LoVo (cell line): ENCODE measurements at places on chromosomes 16 and 17.

GRCh38 chr16:80940069-80940856 lies 66.4 kb downstream of the CMC2 start:
- no peak for DNase-seq

- DNase-seq, result peak; percentile 65
Measured at GRCh38 chr16:68737730-68738629, 888 bp downstream of the CDH1 start.

- no peak for DNase-seq
Measured at GRCh38 chr17:43353393-43353792, 45.4 kb upstream of the ARL4D start.

DNA sequence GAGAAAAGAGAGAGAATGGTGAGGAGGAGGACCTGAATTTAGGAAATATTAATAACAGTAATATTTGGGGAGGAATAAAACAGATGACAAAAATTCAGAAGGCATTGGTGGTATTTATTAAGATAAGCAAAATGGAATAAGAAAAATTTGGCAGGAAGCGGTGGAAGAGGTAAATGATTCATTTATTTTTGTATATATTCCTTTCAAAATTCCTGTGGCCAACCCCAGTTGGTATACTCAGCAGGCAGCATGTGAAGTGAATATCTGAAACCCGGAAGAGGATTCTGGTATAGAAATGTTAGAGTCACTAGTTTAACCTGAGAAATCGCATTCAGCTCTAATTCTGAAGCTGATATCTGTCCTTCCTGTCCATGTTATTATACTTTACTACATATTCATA lies 792.0 kb downstream of the KCNJ2 start:
- DNase-seq, result no peak

DNA sequence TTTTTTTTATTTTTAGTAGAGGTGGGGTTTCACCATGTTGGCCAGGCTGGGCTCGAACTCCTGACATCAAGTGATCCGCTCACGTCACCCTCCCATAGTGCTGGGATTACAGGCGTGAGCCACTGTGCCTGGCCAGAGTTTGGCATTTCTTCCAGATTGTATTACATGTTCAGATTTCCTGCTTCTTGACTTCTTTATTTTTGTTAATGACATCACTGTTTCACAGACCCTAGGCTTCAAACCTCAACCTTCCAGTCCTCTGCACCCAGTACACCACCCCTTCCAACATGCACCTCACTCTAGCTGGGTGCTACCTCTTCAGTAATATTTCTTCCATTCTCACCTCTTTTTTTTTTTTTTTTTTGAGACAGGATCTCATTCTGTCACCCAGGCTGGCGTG lies 53.6 kb upstream of the ZFHX3 start:
- no peak for DNase-seq

- peak; percentile 85 for DNase-seq
Measured at GRCh38 chr16:30395155-30395991, at the start of gene ZNF48. Gene ZNF48, plus strand, starts transcription at chr16:30395420. Its CDS starts 375 bp downstream, at chr16:30395795.

DNA sequence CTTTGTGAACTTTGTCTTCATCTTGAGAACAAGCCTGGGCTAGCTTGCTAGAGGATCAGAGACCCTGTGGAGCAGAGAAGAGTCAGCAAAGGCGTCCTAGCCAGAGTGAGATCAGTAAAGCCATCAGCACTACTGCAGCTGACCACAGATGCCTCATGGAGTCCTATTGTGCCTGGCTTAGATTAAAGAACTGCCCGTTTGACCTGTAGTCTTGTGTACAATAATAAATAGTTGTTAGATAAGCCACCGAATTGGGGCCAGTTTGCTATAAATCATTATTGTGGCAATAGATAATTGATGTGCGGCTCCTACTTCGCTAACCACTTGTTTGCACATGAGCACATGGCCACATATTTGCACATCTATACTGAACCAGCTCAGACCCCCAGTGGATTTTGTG lies 103.0 kb downstream of the CYLD start:
- no peak for DNase-seq

- no peak for DNase-seq
Measured at GRCh38 chr17:58517378-58517927, 3.0 kb upstream of the MTMR4 start.

GRCh38 chr17:77085926-77086432 lies 54.8 kb upstream of the SEC14L1 start:
- DNase-seq, result no peak

DNA sequence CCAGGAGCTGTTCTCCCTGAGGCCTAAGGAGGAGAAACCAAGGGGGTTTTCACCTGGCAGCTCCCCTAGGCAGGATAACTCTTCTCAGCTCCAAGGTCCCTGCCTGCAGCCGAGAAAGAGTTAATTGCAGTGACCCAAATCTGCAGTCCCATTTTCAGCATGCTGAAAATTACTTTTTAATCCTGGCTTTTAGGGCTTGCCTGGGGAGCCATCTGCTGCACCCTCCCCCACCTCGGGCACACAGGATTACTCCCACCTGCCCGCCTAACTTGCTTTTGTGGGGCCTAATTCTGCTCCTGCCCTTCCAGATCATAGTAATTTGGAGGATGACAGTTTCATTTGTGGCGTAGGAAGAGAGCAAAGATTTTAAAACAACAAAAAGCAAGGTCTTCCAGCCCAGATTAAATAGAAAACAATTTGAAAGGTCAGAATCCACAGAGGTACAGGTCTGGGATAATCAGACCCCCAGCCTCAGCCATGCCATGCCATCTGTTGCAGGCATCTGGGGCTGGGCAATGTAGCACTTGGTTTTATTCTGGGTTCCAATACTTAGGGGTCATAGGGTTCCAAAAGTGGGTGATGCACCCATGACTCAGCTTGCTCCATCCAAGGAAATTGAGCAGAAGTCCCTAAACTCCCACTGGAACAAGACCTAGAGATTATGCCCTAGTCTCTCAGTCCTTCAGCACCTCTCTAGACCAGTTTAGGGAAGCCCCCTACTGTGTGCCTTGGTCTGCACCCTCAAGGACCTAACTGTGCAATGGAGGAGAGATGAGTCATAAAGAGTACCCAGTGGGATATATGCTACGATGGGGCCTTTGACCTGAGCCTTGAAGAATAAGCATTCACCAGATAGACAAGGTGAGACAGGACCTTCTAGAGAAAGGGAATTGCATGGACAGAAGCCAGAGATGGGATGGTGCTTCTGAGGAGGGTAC lies 64.5 kb upstream of the NLK start:
- no peak for DNase-seq

DNA sequence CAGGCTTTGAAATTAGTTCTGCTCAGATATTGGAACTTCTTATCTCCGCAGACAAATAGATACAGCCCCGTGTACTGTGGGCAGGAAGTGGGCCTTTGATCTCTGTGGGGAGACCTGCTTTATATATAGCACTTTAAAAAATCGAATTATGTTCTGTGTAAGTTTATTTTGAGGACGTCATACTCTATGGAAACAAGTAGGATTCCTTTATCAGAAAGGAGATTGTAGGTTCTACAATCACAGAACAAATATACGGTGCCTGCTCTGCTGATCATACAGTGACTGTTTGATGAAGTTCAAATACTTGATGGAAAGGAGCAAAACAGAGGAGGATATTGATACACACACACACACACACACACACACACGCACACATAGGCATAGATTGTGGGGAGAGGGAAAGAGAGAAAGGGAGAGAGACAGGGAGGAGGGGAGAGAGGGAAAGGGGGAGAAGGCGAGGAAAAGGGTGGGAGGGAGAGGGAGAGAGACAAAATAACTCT lies 14.7 kb upstream of the TMEM220 start:
- no peak for DNase-seq

DNA sequence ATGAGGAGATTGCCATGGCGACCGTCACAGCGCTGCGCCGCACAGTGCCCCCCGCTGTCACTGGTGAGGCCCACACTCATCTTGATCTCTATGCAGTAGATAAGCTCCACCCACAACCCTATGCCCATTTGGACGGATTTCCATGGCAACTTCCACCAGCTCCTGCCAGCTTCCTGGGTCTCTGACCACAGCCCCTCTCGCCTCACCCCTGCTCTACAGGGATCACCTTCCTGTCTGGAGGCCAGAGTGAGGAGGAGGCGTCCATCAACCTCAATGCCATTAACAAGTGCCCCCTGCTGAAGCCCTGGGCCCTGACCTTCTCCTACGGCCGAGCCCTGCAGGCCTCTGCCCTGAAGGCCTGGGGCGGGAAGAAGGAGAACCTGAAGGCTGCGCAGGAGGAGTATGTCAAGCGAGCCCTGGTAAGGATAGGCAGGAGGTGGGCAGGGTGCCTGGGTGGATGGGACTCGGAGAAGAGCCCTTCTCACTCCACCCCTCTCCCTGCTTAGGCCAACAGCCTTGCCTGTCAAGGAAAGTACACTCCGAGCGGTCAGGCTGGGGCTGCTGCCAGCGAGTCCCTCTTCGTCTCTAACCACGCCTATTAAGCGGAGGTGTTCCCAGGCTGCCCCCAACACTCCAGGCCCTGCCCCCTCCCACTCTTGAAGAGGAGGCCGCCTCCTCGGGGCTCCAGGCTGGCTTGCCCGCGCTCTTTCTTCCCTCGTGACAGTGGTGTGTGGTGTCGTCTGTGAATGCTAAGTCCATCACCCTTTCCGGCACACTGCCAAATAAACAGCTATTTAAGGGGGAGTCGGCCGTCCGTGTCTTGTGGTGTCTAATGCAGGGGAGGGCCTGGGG lies 4.3 kb downstream of the ALDOA start:
- DNase-seq, result no peak

DNA sequence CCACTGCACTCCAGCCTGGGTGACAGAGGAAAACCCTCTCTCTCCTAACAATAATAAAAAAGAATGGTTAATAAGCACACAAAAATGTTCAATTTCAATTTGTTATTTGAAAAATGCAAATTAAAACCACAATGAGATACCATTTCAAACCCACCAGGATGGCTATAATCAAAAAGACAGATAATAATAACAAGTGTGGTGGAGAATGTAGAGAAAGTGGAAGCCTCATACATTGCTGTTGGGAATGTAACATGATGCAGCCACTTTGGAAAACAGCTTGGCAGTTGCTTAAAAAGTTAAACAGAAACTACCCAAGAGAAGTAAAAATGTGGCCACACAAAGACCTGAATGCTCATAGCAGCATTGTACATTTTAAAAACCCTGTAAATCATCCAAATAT lies 51.8 kb upstream of the MAP3K14 start:
- DNase-seq, result no peak

- DNase-seq, result no peak
Measured at GRCh38 chr16:11309895-11310633, 28.9 kb upstream of the PRM1 start.
